ENCODE measurements at places on chromosomes 4 and X.
A peak's percentile ranks its signal among the peaks of the same experiment; 100 is the strongest.

GRCh38 chr4:131609039-131609438 lies 1540.1 kb upstream of the PCDH10 start:
- no peak for DNase-seq

DNA sequence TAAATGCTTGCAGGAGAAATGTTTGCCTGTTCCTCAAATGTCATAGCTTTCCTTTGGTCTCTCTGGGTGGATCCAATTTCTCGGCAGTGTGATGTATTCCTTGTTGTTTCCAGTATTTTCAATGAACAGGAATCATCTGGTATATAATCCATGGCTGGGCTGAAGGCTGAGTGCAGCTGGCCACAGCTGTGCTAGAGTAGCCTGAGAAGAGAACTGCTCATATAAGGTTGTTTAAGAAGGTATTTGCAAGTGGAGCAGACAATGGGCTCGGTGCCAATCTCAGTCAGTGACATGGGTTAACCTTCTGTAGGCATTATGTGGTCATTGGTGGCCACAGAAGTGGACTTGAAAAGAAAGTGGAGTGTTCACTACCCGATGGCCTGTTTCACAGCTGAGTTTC lies 390.3 kb downstream of the SPRY1 start:
- no peak for DNase-seq

DNA sequence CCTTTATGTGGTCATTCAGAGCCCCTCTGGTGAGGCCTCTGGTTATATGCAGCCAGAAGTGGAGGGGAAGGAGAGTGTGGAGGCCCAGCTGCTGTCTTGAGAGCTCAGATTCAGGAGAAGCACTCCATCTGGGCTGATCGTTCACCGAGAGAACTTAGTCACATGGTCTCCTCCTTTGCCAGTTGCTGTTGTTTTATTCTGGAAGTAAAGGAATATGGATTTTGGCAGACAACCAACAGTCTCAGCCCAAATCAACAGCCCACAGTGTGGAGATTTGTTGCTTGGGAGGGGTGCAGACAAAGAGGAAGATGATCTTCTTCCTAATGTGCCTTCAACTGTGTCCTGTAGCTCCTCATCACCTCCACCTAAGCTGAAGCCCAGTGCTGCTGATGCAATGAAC lies 355.4 kb downstream of the ANK2 start:
- DNase-seq, result no peak

DNA sequence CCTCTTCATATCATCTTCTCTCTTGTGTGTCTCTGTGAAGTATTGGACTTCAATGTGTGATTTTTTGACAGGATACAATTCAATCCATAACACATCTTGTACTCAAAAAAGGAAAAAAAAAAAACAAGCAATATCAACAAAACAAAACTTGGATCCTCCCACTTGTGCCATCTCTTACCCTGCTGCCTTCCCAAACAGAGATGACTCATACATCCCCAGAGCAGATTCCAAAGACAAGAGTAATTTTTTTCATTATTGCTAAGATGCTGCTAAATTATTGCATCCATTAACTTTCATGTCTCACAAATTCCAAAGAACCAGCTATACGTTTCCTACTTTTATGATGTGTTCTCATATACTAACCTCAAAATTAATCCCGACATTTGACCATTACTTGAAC lies 479.2 kb downstream of the GBA3 start:
- no peak for DNase-seq

GRCh38 chrX:44674906-44675305 lies 132.2 kb upstream of the FUNDC1 start:
- no peak for DNase-seq

- DNase-seq, result no peak
These were observed 387.6 kb downstream of the PDHA2 start for GRCh38 chr4:96227515-96227914.

- no peak for DNase-seq
These were observed 1206.0 kb upstream of the ADGRL3 start for GRCh38 chr4:59994118-59994517.

- no peak for DNase-seq
These were observed 73.3 kb downstream of the TASL start for GRCh38 chrX:30504309-30504708.

- DNase-seq, result no peak
These were observed 68.4 kb upstream of the BMP2K start for GRCh38 chr4:78707793-78708192.

DNA sequence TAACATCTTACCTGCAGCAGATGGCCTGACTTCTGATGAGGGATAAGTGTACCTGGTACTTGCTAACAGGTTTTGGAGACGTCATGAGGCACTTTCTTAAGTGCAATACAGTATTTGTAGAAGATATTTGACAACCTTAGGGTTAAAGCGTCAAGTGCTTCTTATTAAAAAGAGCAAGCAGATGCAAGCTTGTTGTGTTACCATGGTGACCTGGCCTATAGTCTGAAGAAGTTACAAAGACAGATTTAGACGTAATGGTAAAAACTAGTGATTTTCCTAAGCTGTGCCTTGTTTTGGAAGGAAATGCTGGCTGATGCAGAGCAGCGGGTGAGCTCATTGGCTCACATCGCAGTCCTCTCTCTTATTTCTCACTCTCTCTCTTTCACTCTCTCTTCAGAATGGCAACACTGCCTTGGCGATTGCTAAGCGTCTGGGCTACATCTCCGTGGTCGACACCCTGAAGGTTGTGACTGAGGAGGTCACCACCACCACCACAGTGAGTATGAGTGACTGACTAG lies 243.6 kb downstream of the ANK2 start:
- DNase-seq, result no peak

- DNase-seq, result no peak
These were observed 618.0 kb downstream of the CCSER1 start for GRCh38 chr4:90745176-90745575.

DNA sequence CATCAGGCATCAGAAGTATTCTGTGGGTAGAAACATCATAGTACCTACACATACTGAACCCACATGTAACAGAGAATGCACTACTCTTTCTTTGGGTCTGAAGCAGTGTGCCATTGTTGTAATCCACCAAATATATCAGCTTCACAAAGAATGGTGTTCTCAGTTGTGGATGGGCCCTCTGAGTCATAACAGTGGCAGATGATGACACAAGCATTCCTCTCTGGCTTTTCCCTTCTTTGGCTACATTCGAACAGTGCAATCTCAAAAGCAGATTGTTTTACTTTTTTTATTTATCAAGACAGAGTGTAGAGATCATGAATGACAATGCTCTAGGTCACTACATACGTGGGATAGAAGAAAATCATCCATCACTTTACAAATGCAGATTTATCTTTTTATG lies 247.2 kb upstream of the EPHA5 start:
- DNase-seq, result peak; percentile 45

- DNase-seq, result no peak
These were observed 433.0 kb downstream of the PPARGC1A start for GRCh38 chr4:23456864-23457263.

- no peak for DNase-seq
These were observed 340.0 kb upstream of the RASGEF1B start for GRCh38 chr4:81811562-81812293.

GRCh38 chrX:97367125-97367524 lies 483.4 kb downstream of the RPA4 start:
- no peak for DNase-seq

- no peak for DNase-seq
These were observed 1.7 kb upstream of the TIFA start for GRCh38 chr4:112287258-112287989.

GRCh38 chr4:100838286-100838685 lies 320.5 kb upstream of the EMCN start:
- DNase-seq, result no peak

DNA sequence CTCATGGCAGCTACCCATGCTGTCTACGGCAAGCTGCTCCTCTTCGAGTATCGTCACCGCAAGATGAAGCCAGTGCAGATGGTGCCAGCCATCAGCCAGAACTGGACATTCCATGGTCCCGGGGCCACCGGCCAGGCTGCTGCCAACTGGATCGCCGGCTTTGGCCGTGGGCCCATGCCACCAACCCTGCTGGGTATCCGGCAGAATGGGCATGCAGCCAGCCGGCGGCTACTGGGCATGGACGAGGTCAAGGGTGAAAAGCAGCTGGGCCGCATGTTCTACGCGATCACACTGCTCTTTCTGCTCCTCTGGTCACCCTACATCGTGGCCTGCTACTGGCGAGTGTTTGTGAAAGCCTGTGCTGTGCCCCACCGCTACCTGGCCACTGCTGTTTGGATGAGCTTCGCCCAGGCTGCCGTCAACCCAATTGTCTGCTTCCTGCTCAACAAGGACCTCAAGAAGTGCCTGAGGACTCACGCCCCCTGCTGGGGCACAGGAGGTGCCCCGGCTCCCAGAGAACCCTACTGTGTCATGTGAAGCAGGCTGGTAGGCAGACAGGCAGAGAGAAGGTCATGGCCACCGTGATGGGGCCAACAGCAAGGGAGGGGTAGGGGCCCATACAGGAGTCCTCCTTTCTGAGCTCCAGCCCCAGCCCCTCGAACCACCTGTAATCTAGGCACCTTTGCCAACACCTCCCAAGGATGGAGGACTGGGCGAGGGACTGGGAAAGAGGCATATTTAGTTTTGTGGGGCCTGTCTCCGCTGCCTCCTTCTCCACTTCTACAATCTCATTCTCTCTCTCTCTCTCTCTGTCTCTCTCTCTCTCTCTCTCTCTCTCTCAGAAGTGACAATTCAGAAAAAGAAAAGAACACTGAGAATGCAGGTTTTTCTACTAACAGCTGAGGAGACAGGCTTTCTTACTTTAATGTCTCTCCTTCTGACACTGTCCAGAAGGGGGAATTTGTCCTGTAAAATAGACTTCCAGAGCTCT lies 4.7 kb upstream of the TSPYL2 start:
- DNase-seq, result no peak

GRCh38 chr4:12041828-12042227 lies 613.1 kb upstream of the HS3ST1 start:
- no peak for DNase-seq

DNA sequence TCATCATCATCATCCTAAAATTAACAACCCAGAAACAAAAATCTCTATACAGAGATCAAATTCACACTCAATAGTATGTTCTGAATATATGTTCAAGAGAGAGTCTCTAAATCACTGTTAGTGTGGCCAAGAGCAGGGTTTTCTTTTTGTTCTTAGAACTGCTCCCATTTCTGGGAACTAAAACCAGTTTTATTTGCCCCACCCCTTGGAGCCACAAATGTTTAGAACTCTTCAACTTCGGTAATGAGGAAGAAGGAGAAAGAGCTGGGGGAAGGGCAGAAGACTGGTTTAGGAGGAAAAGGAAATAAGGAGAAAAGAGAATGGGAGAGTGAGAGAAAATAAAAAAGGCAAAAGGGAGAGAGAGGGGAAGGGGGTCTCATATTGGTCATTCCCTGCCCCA lies 32.3 kb downstream of the CYBB start:
- DNase-seq, result no peak

GRCh38 chr4:15320121-15320678 lies 107.6 kb upstream of the C1QTNF7 start:
- DNase-seq, result no peak

- DNase-seq, result peak; percentile 43
These were observed 71.1 kb downstream of the NSG1 start for GRCh38 chr4:4457803-4458553.

DNA sequence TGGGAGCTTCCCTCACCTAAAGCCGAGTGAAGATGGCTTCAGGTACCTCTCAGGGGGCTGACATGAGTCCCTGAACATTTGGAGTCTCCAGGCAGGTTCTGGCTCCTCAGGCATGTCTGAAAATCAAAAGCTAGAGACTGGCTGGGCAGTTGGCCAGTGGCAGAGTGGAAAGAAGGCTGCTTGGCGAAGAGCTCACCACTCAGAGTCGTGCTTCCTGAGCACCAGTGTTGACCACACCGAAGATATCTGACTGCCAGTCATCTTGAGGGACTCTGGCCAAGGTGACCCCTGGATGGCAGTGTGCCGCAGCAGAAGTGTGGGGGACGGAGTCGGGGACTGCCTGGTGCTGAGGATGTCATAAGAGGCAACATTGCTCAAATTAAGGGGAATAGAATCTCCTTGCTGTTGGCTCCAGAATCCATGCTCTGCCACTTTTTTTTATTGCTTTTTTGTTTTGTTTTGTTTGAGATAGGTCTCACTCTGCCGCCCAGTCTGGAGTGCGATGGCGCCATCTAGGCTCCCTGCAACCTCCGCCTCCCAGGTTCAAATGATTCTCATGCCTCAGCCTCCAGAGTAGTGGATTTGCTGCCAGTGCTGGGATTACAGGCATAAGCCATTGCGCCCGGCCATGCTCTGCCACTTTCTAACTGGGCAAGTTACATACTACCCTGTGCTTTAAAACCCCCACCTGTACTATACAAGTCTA lies 172.5 kb upstream of the GATB start:
- DNase-seq, result no peak

DNA sequence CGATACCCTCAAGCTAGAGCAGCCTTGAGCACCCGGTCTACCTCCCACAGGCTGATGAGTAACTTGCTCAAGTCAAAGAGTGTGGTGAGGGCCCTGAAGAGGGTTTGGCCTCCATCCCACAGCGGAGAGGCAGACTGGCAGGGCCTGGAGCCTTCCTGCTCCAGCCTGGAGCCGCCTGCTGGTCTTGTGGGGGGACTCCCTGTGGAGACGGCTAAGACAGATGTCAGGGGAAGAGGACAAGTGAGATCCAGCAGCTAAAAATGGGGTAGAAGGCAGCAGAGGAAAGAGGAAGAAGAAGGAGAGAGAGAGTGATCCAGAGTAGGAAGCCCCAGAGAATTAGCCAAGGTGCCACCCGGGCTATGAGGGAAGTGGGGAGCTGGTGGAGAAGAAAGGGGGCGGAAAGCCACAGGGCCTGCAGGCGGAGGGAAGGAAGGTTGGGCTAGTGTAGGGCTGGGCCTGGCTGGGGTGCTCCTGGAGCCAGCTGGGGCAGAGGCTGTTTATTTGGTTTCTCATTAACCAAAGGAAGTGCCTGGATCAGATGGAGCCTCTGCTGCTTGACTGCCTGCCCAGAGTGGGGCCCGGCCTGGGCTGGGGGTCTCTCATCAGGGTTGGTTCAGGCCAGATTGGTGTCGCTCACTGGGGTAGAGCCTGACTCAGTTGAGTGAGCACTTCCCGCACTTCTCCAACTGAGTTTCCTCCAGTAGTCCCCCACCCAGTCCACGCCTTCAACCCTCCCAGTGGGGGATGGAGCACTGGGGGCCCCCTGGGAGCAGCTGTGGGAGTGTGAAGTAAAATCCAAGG lies 14.2 kb downstream of the EFNB1 start:
- DNase-seq, result no peak

GRCh38 chr4:158788516-158788915 lies 19.7 kb downstream of the FNIP2 start:
- no peak for DNase-seq

- DNase-seq, result no peak
These were observed 8.2 kb downstream of the CAPN6 start for GRCh38 chrX:111262086-111262485.

DNA sequence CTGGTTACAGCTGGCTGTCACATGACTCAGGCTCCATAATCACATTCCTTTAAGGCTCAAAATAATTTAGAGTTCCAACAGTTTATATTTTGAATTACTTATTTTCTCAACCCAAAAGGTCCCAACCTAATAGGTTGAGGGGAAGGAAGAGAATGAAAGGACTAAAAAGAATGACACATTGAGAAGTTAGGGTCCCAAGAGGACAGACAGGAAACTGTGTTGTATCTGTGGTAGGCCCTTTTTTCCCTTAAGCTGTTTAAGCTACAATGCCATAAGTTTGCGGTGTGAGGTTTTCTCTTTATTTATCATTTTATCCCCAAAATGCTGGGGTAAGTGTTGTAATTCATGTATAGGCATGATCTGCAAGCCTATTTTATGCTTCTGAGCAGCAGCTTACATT lies 290.2 kb downstream of the ZNF674 start:
- DNase-seq, result no peak
